Stimulated activated CD8-positive, alpha-beta memory T cell treated with anti-CD3 and anti-CD28 coated beads, Interleukin-7, amount 100 ng/mL, for 1 hour (primary cell): ENCODE measurements at places on chromosomes 11 and 22.

- DNase-seq, result no peak
These were observed 104.3 kb downstream of the EXT2 start for GRCh38 chr11:44199816-44200215.

DNA sequence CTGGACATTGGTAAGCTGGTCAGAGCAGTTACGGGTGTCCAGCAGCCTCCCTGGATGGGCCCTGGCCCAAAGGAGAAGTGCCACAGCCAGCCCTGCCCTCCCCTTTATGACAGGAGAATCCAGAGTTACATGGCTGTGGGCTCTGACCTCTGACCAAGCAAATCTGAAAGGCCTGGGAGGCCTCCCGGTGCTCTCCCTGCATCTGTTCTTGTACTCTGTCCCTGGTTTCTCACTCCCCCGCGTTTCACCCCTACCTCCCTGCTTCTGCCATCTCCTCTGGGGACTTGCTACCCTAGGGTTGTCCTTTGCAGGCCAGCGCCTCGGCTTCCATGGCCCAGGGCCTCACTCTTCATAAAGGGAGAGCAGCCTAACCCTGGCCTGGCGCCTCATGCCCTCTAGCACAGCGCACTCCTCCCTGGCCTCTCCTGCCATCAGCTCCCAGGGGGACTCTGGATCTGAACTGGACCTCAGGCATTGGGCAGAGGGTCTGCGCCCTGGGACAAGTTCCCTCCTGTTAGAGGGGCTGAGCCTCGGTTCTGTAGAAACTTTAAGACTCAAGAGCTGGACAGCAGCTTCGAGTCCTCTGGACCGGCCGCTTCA is 10.7 kb downstream of the PICK1 start:
- no peak for DNase-seq

- DNase-seq, result no peak
These were observed 618 bp downstream of the MTA2 start for GRCh38 chr11:62601122-62601371.

DNA sequence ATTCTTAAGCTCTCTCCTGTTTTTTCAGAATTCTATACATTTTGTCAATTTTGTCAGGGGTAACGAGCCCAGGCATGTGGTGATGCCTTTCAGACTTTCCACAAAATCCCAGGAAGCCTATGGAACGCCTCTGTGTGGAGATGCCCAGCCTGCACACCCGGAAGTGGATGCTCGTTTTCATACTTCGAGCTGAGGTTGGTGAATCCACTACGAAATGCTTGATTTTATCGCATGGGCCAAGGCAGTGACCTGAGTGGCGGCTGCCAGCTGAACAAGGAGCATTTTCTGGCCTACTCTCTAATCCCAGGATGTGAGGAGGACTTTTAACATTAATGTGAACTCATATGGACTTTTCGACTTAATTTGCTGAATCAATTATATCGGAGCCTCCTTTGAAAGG is 426.7 kb upstream of the B3GAT1 start:
- no peak for DNase-seq

DNA sequence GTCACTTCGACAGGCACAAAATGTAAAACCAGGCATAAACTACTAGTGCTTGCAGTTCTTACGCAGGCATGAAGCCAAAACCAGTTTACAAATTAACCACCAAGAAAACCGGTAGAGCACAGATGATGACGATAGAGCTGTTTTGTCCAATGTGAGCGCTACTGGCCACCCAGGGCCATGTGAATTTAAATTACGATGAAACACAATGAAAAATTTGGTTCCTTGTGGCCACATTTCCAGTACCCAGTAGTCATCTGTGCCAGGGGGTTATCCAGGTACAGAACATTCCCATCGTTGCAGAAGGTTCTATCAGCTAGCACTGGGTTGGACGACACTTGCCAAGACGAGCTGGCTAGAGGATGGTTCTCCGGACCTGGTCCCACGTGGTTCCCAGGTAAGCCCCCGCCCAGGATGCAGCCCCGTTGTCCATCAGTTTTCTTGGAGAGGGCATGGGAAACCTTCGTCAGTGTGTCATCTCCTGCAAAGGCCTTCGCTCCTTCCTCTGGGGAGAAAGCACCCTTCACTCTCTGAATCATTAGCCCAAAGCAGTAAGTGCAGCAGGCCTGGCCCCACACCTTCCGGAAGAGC is 1.1 kb upstream of the CD81 start:
- no peak for DNase-seq

DNA sequence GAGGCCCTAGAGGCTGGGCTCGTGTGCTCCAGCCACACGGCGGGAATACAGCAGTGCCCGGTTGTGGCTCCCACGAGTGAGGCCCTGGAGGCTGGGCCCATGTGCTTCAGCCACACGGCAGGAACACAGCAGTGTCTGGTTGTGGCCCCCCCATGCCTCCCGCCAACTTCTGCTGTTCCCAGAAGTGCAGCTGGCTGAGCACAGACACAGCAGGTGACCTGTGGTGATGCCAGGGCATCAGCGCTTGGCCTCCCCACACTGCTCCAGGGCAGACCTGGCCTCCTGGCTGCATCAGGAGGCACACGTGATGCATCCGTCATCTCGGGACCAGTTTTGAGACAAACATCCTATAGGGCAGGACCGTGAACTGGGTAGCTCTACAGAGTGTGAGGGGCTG is 110.3 kb downstream of the KCNQ1OT1 start:
- DNase-seq, result no peak

DNA sequence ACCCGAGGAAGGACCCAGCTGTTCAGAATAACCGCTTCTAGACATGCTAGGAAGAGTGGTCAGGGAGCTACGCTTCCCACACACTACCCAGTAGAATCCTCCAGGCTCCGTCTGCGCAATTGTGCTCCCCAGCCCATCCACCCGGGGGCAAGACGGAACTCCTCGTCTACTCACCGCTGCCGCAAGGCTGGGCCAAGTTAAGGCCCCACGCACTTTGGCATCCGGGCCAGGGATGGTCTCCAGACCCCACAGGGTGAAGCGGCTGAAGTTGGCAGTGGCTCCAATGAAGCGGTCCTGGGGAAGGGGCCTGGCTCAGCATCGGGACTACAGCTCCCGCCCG is 757 bp downstream of the RNASEH2C start:
- no peak for DNase-seq

DNA sequence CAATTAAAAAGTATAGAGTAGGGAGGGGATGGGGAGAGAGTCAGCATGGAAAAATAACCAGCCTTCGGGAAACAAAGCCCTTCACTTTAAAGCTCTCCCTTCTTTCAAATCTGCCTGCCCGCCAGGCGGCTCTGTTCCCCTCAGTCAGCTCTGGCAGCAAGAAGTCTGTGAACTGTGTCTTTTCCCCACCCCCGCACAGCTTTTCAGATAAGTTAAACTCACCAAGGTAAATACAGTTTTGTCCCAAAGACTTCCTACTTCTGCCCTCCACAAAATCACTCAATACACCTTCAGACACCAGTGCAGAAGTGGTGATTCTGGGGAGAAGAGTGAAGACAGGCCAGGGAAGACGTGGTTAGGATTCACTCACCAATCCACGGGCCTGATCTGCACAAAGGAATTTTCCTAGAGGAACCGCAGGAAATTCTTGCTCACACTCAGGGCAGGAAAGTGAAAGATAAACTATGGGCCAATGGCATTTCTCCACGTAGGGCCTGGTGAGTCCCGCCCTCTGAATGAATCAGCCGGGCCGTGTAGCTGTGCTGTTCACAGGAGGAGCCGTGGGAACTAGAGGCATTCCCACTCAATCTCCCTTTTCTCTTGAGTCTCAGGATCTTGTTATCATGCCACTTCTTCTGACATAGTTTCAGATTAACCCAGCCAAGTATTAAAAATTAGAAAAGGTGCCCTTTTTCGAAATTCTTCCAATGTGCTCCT is at the start of gene TRIM5:
Gene TRIM5, minus strand, starts transcription at position 429 of the 717 bp plus-strand sequence. CDS start 4,897 bp downstream, outside the sequence.
- DNase-seq, result peak; percentile 60

- no peak for DNase-seq
These were observed 121.5 kb downstream of the CEP164 start for GRCh38 chr11:117449111-117449693.

DNA sequence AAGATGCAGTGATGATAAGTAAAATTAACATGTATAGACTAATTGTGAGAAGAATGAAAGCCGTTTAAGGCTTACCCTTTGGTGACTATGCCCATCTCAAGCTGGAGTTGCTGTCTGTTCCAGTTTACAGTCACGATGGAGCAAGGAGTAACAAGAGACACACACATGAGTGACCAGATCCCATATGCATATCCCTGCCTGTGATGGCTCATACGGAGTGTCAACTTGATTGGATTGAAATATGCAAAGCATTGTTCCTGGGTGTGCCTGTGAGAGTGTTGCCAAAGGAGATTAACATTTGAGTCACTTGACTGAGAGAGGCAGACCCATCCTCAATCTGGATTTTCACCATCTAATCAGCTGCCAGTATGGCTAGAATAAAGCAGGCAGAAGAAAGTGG is 786.8 kb downstream of the FAM181B start:
- DNase-seq, result no peak

DNA sequence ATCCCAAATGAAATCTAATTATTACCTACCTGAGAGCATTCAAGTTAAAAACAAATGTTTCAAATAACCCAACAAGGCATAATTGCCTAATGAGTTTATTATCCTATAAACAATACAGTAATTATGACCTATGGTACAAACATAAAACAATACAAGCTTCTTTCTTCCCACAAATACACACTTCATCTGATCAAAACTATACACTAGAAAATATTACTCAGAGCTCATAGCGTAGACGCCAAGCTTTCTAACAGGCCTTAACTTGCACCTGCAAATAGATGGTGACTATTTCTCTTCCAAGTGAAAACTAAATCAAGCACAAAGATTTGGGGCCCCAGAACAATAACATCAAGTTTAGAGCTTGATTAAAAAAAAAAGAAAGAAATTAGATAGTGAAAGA is 78.1 kb downstream of the SOX6 start:
- no peak for DNase-seq

DNA sequence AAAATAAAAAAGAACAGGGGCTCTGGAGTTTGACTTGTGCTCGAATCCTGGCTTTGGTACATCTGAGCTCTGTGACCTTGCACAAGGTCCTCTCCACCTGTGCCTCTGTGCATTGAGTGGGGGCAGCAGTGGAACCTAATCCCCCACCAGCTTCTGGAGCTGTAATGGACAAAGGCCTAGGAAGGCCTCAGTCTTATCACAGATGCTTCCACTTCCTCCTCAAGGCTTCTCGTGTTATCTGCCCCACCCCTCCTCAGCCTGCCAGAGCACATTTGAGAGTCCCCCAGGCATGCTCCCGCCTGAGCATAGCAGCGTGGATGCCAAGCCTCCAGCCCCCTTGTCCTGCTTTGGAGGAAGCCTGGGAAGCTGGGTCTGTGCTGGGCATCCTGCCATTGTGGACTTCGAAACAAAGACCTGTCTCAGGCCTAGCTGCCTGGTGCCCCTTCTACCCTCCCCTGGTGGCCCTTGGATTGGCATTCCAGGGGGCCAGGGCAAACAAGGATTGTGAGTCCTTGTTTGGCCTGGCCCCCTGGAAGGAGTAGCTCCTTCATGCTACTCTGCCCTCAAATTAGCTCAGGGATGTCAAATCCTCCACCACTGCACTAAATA is 15.0 kb downstream of the SLC35E4 start:
- DNase-seq, result no peak

DNA sequence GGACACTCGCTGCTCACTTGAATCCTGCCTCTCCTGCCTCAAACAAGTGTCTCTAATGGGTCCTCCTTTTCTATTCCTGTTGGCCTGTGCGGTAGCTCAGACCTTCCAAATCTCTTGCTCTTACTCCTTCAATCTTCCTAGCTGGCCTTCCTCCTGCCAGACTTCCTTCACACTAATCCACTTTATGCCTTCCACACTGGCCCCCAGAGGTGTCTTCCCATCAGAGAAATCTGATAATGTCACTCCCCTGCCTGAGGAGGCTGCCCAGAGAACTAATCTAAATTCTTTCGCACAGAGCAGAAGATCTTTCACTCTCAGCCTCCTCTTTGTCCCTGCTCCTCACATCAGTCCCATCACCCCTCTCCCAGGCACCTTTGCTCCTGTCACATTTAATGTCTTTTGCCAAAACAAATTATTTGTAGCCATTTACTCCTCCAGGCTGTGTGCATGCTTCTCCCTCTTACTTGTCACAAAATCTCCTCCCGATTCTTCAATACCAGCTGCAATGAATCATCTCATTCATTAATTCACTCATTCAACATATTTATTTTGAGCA is 175.7 kb downstream of the MAML2 start:
- DNase-seq, result no peak

DNA sequence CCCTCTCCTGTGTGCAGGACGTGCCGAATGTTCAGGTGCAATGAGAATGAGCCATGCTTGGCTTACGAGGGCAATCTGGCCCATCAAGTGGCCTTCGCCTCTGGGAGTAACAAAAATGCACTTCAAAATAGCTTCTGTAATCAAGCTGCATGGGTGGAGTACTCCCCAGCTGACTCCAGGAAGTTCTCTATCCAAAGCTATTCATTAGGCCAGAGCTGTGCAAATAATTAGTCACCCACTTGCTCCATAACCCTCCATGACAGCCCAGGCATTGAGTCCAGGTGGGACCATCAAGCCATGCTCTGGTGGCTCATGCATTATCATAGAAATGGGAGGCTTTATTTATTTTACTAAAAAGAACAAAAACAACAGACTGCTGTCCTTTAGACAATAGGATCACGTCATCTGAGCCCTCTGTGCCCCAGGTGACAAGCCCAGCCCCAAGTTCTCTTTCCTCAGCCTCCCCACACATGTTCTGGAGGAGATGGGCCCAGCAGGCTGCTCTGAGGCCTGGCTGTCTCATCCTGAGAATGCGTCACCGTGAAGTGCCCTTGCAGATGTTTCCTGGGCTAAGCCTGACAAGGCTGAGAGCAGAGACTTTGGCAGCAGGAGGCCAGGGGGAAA is 244.7 kb downstream of the ETS1 start:
- DNase-seq, result no peak

DNA sequence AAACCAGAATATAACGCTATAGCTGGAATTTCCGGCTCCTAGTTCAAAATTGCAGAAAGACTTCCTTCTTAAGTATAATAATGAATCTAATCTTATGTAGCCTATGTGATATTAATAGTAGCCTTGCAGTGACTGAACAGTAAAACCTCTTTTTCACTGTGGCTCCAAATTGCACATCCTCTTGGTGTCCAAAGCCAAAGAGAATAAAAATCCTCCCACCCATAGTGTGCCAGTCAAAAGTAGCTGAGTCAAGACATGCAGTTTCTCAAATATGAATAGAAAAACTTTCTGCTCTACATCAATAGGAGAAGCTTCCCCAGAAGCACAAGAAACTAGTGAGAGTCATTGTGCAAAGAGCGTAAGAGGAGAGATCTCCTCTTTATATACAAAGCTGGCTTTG is 76.0 kb upstream of the PICALM start:
- no peak for DNase-seq

DNA sequence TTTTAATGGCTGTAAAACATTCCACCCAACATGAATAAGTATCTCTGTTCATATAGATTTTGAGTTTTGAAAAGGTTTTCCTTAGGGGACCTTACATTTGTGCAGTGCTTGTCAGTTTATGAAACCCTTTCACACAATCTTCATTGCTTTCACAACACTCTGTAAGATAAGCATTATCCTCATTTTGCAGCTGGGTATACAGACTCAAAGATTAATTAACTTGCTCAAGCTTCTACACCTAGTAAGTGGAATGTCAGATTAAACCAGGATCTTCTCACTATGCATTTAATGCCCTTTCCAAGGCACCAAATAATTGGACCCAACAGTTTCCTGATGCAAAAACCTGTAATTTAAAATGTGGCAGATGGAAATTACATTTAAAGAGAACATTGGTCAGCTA is 11.6 kb upstream of the GAB2 start:
- no peak for DNase-seq

GRCh38 chr11:95739108-95739938 is 50.3 kb downstream of the FAM76B start:
- no peak for DNase-seq

GRCh38 chr11:85902353-85902752 is 47.2 kb downstream of the CCDC83 start:
- no peak for DNase-seq
